ENCODE measurements at places on chromosomes 1 and 21.
A peak's percentile ranks its signal among the peaks of the same experiment; 100 is the strongest.

DNA sequence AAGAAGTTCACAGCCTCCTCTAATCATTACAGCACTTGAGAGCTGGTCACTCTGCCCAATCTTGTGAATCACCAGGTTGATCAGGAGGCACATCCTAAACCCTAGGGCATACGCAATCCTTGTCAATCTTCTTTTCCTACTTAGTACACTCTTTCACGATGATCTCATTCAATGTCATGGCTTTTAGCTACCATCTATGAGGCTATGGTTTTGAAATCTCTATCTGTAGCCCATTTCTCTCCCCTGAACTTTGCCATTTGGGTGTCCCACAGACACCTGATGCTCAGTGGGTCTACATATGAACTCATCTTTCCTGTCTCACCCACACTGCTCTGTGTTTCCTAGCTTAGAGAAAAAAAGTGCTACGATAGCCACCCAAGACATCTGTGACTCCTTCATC, 1.9 kb upstream of the MED18 start:
- peak; percentile 27 for DNase-seq
- H3K4me3 ChIP-seq, result no peak overlapping the region
- peaks cover 21% of the 10 kb centered on the region for H3K4me1 ChIP-seq
- H3K27ac ChIP-seq, result peak overlapping the region; percentile 86

GRCh38 chr1:198726455-198726854, 87.6 kb downstream of the PTPRC start:
- H3K4me3 ChIP-seq, result no peak overlapping the region
- H3K27me3 ChIP-seq, result no peaks in the 10 kb centered on the region
- DNase-seq, result no peak
- H3K27ac ChIP-seq, result no peak overlapping the region

GRCh38 chr21:34869545-34869944, 179.6 kb downstream of the RUNX1 start:
- no peak for DNase-seq
- H3K4me1 ChIP-seq, result peaks cover 28% of the 10 kb centered on the region
- no peaks in the 10 kb centered on the region for H3K27me3 ChIP-seq
- H3K36me3 ChIP-seq, result no peaks in the 10 kb centered on the region

- H3K4me1 ChIP-seq, result peaks cover 29% of the 10 kb centered on the region
- DNase-seq, result no peak
- no peak overlapping the region for H3K27ac ChIP-seq
- H3K36me3 ChIP-seq, result no peaks in the 10 kb centered on the region
- no peaks in the 10 kb centered on the region for H3K27me3 ChIP-seq
Observed at GRCh38 chr1:54280651-54281050, 80.7 kb downstream of the MRPL37 start.

DNA sequence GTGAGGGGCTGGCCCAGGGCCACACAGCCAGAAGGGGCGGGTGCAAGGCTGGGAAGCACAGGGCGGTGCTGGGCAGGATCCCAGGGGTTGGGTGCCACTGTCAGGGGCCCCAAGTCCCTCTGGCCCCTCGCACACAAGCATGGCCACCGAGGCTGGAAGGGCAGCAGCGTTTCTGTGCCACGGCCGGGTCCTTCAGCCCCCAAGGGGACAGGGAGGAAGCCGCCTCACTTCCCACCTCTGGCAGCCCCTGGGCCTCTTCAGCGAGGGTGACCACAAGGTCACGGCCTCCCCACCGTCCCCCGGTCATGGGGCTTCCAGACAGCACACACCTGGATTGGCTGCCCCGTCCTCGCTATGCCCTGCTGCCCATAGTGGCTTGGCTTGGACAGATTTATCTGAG, 77.1 kb upstream of the TTC34 start:
- no peak overlapping the region for H3K4me3 ChIP-seq
- no peaks in the 10 kb centered on the region for H3K36me3 ChIP-seq
- H3K27me3 ChIP-seq, result no peaks in the 10 kb centered on the region
- DNase-seq, result no peak
- H3K4me1 ChIP-seq, result no peaks in the 10 kb centered on the region
- no peak overlapping the region for H3K27ac ChIP-seq

DNA sequence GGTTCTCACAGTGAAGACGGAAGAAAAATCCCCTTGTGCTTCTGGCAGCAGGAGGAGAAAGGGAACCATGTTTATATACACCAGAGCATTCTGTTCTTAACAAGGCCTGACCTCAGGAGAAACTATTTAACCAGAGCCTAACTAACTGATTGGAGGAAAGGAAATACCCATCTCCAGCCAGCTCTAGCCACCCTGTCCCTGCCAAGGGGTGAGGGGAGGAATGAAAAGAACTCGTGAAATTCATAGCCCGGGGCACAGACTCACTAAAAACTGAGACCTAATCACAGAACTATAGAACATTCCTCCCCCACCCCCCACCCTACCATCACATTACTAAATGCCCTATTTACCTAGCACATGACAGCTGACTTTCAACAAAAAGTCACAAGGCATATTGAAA, 65.0 kb downstream of the KCNH1 start:
- H3K27ac ChIP-seq, result no peak overlapping the region
- DNase-seq, result no peak
- no peaks in the 10 kb centered on the region for H3K36me3 ChIP-seq
- H3K4me3 ChIP-seq, result no peak overlapping the region
- no peaks in the 10 kb centered on the region for H3K27me3 ChIP-seq
- no peaks in the 10 kb centered on the region for H3K4me1 ChIP-seq

- H3K27ac ChIP-seq, result no peak overlapping the region
- no peaks in the 10 kb centered on the region for H3K36me3 ChIP-seq
- no peaks in the 10 kb centered on the region for H3K4me1 ChIP-seq
- no peak overlapping the region for H3K4me3 ChIP-seq
- no peak for DNase-seq
Observed at GRCh38 chr1:89271341-89272015, 1.2 kb downstream of the GBP5 start.

DNA sequence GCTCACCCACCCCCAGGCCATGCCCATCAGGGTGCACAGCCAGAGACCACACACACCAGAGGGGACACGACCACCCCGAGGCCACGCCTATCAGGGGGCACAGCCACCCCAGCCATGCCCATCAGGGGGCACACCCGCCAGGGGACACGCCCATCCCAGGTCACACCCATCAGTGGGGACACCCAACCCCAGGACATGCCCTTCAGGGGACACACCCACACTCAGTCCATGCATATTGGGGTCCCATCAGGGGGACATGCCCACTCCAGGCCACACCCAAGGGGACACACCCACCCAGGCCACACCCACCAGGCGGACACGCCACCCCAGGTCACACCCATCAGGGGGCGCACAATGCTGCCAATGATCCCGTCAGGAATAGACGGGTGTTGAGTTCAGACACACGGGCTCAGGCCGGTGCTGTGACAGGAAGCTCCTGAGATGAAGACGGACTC, 20.7 kb downstream of the MCM3AP start:
- H3K27ac ChIP-seq, result no peak overlapping the region
- no peak for DNase-seq
- no peaks in the 10 kb centered on the region for H3K4me1 ChIP-seq
- no peaks in the 10 kb centered on the region for H3K27me3 ChIP-seq
- no peaks in the 10 kb centered on the region for H3K36me3 ChIP-seq

DNA sequence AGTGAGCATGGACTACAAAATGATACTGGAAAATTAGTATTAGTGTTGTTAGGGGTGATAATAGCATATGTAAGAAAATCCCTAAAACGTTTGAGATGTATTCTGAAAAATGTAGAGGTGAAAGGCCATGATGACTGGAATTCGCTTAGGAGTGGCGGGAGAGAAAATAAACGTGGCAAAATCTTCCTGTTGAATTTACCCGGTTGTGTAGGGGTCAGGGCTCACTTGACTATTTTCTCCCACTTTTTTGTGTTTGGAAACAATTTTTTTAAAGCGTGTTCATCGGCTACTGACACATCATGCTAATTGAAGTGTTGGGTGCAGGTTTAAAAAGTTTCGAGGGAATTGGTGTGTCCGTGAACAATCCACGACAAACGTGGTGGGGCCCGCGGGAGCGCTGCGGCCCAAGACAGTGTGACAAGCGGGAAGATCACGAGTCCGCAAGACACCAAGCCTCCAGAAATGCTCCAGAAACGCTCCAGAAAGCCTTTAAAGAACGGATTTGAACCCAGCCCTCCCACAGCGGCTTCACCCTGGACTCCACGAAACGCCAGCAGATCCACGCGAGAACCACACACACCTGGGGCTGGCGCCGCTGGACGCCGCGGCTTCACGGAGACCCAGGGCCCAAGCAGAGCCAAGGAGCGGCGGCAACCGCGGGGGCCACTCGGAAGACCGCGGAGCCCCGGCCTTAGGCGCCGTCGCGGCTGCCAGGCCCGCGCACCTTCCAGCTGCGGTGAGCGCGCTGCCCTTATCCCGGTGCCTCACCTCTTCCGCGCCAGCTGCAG, 573 bp downstream of the PSMG1 start:
- H3K36me3 ChIP-seq, result no peaks in the 10 kb centered on the region
- no peak for DNase-seq
- peaks cover 14% of the 10 kb centered on the region for H3K4me1 ChIP-seq
- H3K4me3 ChIP-seq, result peak overlapping the region; percentile 79

DNA sequence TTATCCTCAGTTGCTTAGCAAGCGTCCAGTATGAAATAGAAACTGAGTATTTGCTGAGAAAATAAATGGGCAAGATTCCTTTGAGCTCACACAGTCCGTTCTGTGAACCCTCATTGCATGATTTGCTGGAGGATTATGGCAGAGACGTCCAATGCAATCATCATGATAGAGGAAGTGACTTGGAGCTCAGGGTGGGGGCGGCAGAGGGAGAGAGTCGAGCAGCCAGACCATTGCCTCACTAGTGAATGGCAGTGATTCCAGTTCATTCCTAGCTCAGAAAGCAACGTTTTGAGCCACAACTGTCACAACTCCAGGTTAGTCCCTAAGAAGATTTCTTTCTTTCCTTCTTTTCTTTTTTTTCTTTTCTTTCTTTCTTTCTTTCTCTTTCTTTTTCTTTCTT, 27.5 kb upstream of the COL9A2 start:
- peak; percentile 68 for DNase-seq
- H3K4me1 ChIP-seq, result no peaks in the 10 kb centered on the region
- no peaks in the 10 kb centered on the region for H3K36me3 ChIP-seq
- H3K27ac ChIP-seq, result no peak overlapping the region
- H3K4me3 ChIP-seq, result no peak overlapping the region
- no peaks in the 10 kb centered on the region for H3K27me3 ChIP-seq

DNA sequence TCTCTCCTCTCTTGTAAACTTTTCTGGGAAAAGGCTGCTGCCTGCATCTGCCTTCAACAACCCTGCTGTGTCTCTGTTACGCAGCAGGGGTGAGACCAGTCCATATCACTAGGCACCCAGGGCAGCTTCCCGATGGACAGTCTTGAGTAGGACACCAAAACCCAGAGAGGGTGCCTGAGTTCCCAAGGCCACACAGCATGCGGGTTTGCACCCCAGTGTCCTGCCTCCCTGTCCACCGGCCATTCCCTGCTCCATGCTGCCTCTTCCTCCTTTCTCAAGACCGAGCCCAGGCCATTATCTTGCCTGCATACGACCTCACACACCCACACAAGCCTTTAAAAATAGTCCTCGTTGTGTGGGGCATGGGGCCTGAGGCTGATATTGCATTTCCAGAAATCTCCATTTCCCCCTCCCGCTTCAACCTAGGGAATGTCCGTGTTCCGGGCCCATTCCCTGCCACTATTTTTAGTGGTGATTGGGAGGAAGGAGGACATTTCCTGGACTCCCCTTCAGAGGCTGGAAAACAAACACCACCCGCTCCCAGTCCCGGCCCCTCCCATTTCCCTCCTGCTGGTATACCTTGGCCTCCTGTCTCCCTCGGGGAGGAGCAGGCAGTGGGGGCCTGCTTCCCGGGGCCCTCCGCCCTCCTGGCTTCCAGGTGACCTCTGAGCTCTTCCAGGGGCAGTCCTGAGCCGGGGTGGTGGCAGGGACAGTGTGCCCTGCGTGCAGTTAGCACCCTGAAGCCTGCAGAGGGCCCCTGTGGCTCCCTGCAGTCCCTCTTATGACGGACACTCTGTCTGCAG, 132.4 kb upstream of the TMEM51 start:
- no peak overlapping the region for H3K4me3 ChIP-seq
- DNase-seq, result peak; percentile 31
- H3K4me1 ChIP-seq, result peaks cover 10% of the 10 kb centered on the region

DNA sequence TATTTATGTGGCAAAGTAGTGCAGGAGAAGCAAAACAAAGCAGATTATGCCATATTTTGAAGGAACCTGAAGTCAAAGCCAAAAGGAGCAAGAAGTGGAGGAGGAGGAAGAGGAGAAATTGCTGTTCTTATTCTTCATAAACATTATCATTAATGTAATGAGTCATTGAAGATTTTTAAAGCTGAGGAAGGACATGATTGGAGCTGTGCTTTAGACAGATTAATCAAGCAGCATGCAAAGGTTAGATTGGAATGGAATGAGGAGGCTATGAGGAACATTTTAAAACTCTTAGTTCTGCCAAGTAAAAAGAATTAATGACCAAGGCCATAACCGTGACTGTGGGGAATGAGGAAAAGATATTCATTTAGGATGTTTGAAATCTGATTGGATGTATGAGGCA, 33.0 kb upstream of the HSD17B7 start:
- DNase-seq, result no peak
- H3K36me3 ChIP-seq, result no peaks in the 10 kb centered on the region
- no peak overlapping the region for H3K4me3 ChIP-seq
- no peaks in the 10 kb centered on the region for H3K4me1 ChIP-seq
- no peaks in the 10 kb centered on the region for H3K27me3 ChIP-seq

DNA sequence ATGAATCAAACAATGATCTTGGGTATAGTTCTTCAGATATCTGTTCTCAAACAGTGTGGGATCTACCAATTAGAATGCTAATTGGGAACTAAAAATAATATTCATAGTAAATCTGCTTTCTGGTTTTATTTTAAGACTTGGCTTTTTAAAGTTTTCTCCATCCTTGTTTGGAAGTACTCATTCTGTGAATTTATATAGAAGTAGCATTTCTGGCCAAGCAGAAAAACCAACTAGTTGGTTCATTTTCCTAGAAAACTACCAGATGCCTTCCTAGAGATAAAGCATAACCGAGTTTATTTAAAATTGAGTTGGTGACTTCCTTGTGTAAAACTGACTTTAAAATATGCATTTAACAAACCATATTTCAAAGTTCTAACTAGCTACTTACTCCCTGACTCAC, 48.8 kb downstream of the DNM3 start:
- no peak overlapping the region for H3K4me3 ChIP-seq
- no peaks in the 10 kb centered on the region for H3K27me3 ChIP-seq
- no peaks in the 10 kb centered on the region for H3K4me1 ChIP-seq

DNA sequence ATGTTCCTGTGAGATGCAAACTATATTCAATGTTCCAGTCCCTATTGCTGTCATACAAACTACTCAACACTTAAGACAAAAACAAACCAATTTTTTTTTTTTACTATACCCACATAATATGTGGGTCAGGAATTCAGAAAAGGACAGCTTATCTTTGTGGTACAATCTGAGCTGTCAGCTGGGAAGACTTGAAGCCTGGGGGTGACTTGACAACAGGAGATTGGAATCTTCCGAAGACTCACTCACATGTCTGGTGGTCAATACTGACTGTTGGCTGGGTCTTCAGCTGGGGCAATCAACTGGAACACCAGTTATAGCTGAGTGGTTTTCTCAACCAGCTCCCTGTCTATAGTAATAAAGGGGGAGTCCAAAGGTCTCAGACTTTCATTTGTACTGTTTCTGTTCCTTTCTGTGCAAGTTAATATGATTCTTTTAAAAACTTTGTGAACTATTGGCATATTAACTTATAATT, 81.7 kb upstream of the ATP1B1 start:
- H3K4me3 ChIP-seq, result no peak overlapping the region
- H3K27ac ChIP-seq, result peak overlapping the region; percentile 2
- no peaks in the 10 kb centered on the region for H3K36me3 ChIP-seq
- DNase-seq, result no peak
